ENCODE measurements at places on chromosomes 1 and 21.
A peak's percentile ranks its signal among the peaks of the same experiment; 100 is the strongest.

DNA sequence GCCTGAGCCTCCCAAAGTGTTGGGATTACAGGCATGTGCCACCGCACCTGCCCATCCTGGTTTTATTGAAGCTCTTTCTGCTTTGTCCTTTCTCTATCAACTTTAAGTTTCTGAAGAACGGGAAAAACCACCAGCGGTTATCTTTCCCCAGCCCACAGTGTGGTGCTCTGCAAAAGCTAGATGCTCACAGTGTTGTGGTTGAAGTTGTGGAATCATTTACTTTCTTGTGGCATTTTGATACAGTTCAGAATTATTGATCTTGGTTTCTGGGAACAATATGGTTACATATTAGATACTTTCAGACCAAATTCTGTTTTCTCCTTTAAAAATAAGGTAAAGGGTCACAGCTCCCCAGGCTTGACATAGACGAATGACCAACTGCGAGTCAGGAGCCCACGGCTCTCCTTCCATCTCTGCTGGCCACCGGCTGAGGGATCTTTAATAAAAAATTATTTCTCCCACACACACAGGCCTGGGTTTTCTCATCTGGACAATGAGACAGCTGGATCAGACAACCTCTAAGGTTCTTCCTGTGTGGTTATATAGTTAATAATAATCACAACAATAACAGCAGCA, 385.3 kb downstream of the SETD4 start:
- DNase-seq, result no peak

- peak; percentile 43 for DNase-seq
These were observed 392 bp upstream of the DMRTA2 start for GRCh38 chr1:50423670-50424000.

DNA sequence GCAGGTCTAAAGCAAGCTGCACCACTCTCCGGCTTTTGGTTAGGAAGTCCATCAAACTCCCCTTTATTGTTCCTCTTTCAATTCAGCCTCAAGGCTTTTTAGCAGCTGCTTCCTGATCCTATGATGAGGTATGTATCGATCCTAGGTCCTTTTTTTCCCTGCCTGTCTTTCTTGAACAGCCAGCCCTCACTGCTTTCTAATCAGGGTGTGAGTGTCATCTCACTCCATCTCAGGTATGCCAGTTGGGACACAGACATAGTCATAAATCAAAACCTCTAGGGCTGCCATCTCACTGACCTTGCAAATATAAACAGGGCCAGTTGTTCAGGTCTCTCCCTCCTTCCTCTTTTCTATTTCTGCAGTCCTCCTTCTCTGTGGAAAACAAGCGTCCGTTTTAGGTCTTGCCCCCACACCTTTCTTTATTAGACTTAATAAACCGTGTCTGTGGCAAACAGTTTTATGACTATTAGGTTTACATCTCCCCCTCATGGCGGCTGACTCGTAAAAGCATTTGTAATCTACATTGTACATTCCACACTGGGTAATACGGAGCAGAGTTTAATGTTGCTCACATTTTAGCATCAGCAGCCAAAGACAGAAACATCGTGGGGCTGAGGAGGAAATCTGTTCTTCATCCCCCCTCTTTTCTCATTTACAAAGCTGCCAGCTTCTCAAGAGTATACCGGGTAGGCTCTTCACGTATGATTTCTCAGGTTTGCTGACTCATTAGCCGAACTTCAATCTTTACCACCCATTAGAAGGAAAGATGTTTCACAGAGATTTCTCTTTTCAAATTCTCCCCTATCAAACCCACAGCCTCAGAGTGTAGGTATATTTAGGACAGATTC, 11.6 kb downstream of the STYXL2 start:
- DNase-seq, result no peak

DNA sequence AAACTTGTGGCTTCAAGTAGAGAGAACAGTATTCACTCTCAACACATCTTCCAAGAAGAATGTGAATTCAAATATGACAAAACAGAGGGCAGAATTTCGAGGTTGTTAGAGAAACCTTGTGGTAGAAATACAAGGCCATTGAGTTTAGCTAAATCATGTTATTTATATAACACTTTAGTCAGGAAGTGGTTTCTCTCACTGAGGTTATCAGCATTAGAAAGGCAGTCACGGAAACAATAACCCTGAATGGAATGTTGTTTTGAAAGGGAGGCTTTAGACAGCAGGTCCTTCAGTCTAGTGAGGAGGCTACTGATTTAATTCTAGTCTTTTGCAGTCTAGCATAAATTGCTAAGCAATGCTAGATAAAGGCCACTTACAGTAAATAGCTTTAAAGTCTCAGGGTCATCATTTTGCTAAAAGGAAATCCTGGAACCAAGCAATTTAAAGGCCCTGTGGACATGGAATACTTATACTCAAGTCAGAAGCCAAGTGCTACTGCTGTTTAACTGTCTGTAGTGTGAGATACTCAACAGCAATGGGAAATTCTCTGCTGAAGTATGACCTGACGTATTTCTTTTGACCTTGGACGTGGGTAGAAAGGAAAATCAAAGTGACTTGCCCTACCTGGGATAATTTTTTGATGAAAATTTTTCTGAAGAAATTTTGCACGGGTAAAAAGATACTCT, 89.0 kb upstream of the CHODL start:
- DNase-seq, result no peak

GRCh38 chr1:24992761-24993211, 62.7 kb upstream of the RUNX3 start:
- no peak for DNase-seq

DNA sequence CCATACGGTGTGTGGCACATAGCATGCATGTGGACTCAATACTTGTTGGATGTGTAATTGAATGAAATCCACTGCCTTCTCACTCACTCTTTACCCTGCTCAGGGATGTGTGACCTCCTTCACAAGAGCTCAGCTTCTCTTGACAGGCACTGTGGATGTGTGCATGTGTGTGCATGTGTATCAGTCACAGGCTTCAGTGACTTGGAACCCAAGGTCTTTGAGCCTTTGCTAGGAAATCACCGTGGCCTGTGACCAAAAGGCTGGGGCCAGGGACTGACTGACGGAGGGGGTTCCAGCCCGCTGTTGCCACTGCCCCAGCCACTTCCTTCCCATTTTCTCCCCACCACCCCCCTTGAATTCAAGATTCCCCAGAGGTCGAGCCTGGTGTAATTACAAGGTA, 144.4 kb upstream of the POU3F1 start:
- no peak for DNase-seq

- DNase-seq, result no peak
These were observed 104.1 kb downstream of the DISP1 start for GRCh38 chr1:222918801-222919477.

- no peak for DNase-seq
These were observed 2.1 kb downstream of the MPL start for GRCh38 chr1:43339584-43340232.

DNA sequence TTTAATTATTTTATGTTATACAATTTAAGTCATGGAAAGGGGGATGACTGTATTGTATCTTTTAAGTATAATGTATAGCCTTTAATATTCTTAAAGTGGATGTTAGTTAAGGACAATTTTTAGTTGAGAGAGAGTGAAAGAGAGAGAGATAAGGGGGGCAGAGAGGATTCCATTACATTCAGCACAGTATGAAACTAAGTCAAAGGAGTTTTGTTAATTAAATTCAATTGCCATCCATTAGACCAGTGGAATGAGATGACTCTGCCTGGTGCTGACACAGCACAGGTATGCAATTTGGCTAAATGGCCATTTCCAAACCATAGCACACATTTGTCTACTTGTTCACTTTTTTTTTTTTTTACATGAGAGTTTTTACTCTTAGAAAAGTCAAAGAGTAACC, 27.5 kb downstream of the NFIA start:
- no peak for DNase-seq

GRCh38 chr1:243708210-243708609, 141.8 kb downstream of the AKT3 start:
- DNase-seq, result no peak

GRCh38 chr1:166457700-166458099, 290.9 kb upstream of the FAM78B start:
- DNase-seq, result no peak

All from GM12891 (cell line).